HEK293T (cell line): ENCODE measurements at places on chromosomes 2 and 18.

DNA sequence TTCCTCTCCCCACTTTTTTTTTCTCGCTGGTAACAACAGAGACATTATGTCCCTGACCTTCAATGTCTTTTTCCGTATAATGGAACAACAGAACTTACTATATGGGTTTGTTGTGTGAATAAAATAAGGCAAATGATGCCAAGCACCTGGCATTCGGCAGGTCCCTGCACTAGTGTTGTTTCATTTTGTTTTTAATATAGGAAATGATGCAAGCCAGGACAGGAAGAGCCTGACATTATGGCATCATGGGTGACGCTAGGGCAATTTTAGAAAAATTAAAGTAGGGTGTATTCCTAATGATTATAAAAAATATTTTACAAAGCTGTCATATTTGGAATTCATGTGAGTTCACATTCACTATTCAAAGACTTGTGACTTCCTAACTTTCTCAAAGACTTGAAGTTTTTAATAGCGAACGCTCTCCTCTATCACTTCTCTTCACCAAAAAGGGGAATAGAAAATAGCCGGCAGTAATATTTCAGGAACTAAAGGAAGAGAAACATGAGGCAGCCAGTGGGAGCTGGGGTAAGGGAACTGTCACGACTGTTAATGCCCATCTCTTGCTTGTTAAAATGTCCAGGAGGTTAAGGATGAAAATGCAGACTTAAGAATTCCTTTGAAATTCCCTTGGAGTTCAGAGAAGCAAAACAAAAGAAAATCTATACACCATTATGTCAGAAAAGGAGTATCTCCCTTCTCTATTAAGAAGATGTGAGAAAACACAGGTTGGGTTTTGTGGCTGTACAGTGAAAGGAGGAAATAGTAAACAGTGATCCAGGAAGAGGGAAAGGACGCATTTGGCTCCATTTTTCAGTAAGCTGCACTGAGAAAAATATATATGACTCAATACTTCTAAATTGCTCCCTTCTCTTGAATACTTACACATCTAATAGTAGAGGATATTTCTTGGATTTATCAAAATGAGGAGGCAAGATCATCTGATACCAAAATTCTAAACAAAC is 60.2 kb downstream of the DPP4 start:
- DNase-seq, result no peak

- no peak for DNase-seq
Measured at GRCh38 chr18:40957533-40958070, 997.4 kb upstream of the PIK3C3 start.

DNA sequence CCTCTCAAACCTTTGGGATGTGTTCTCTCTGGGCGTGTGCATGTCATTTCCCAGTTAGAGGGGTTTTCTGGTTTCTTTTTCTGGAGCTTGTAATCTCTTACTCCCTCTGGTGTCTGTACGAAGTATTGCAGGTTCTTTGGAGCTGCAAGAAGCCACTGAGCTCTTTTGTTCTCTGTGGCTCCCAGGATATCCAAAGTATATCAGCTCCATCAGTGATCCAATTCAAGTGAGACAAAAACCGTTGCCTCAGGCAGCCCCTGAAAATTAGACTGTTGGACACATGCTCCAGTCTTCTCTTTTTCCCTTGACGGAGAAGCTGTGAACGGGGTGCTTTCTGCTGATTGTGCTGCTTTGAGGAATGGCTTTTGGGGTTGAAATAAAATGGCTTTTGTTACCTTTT is 59.0 kb upstream of the LDLRAD4 start:
- peak; percentile 51 for DNase-seq

- no peak for DNase-seq
Measured at GRCh38 chr18:37965572-37965970, 400.0 kb upstream of the CELF4 start.

DNA sequence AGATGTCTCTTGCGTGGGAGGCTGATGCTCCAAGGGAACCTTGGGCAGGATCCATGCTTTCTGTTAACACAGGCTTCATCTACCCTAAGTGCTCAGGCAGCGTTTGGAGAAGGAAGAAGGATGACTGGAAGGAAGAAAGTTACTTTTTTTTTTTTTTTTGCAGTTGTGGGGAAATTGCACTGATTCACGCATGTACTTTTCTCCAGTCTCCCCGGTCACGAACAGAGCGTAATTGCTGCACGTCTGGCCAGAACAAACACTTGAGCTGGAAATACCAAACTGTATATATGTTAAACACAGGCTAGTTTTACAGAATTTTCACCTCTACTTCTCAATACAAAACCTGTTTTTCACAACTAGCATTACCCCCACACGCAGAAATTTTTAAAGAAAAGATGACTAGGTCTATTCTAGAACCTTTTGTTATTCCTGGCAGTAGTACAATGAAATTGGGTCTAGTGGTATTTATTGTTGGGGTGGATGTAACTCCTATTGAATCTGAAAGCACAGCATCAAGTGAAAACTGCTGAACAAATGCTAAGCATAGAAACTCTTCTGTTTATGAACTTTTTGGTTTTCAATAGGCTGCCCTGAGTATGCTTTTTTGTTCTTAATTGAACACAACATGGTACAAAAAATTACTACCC is 9.3 kb upstream of the SCYGR5 start:
- DNase-seq, result no peak

GRCh38 chr2:138112536-138112935 is 148.3 kb downstream of the HNMT start:
- DNase-seq, result no peak

DNA sequence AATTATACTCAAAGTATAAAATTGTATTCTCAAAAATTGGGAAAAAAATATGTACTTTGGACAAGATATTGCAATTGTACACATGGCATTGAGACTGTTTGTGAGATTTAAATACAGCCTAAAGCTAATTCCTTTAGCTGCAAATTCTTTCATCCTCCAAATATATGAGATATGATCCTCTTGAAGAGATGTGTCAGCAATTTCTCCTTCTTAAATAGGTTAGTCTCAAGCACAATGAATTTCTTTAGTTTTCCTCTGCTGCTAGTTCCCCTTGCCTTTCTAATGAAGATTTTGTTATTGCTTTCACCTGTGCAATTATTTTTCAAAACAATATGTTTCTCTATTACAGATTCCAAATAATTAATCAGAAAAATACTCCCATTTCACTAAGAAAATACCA is 153.4 kb upstream of the GULP1 start:
- DNase-seq, result no peak

DNA sequence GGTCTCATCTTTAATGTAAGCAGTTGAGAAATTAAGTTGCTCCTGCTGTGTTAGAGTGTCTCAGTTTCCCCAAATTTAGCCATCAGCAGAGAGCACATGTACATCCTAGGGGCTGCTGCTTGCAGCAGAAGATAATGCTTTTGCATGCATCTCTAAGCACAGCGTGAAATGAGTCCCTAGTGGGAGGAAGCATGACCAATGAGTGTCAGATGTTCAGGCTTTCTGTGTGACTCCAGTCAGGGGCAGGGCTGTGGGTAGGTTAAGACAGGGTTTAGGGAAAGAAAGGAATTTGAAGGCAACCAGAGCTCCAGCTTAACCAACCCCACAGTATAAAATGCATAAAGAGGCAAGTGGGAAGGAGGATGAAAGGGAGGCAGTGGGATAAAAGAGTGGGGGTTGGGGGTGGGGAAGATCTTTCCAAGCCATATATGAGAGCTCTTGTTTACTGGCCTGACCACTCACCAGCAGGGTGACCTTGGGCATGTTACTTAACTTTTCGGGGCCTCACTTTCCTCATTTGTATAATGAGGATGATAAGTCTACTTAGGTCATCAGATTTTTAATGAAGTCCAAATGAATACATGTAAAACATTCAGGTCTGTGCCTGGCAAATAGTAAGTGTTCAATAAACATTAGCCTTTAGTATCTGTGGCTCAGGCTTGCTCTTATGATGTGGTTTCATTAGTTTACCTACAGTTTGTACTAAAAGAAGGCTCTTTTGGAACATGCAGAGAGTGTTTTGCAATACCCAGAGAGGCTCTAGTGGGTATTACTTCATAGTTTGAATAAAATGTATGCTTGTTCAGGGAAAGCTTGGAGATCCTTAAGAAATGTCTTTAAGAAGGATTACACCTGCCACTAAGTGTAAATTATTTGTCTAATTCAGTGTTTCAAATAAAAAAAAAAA is 42.7 kb upstream of the PELI1 start:
- DNase-seq, result no peak

GRCh38 chr18:949724-950631 is 45.3 kb downstream of the ADCYAP1 start:
- DNase-seq, result no peak

GRCh38 chr18:78701771-78702396 is 277.7 kb upstream of the SALL3 start:
- DNase-seq, result no peak

- no peak for DNase-seq
Measured at GRCh38 chr2:232842689-232843088, 27.4 kb upstream of the SNORC start.

DNA sequence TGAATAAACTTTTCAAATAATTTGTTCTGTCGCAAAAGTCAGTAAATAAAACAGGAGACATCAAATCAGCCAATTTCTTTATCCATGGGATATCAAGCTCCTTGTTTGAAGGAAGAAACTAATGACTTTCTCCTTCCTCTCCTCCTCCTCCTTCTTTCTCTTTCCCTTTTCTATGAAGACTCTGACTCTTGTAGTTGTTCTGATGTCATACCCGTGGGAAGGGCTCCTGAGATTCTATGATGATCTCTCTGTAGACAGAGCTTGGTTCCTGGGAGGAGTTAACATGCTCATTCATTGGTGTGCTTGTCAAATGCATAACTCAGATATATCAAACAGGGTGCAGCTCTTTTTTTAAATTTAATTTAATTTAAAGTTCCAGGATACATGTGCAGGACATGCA is 118.7 kb upstream of the KCTD1 start:
- DNase-seq, result no peak

GRCh38 chr2:187580462-187581124 is 26.4 kb upstream of the TFPI start:
- peak; percentile 22 for DNase-seq

DNA sequence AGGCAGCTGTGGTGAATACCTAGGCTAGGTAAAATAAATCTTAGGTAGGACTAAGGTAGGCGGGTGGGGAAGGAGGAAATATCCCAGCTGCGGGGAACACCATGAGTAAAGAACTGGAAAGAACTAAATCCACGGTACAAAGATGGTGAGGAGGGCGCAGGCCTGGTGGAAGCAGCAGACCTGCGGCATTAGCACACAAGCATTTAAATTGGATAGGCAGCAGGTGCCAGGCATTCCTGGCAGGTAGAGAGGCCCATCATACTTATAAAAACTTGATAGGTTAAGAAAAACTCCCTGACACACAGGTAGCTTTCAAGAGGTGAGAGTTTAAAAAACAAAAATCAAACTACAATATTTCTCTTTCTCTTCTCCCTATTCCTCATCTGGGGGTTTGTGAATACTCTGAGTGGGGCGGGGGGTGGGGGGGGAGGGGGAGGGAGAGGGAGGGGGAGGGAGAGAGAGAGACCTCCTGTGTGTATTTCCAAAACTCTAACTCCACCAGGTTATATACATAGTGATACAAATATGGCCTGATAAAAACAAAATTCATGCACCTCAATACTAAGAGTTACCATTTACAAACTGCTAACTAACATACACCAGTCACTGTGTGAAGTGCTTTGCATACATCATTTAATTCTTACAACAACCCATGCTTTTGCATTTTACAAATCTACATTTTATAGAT is 13.5 kb downstream of the AAK1 start:
- DNase-seq, result no peak

DNA sequence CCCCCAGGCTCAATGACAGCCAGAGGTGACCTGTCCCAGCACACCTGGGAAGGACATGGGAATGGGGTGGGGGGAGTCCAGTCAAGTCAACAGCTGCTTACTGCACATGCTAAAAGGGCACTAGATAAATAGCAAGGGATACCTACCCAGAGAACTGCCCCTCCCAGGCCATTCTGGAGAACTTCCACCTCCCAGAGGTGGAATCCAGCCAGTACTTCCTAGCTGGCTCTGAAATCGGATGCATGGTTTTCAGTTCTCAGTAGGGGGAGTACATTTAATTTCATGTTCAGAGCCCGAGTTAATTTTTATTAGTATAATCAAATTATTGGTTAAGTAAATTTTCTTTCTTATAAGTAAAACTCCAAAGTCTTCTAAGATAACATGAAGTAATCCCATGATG is 28.9 kb upstream of the ITGA6 start:
- DNase-seq, result no peak

- no peak for DNase-seq
Measured at GRCh38 chr18:12944709-12945108, 3.1 kb upstream of the SEH1L start.

- DNase-seq, result no peak
Measured at GRCh38 chr2:58497168-58497567, 256.0 kb upstream of the FANCL start.

DNA sequence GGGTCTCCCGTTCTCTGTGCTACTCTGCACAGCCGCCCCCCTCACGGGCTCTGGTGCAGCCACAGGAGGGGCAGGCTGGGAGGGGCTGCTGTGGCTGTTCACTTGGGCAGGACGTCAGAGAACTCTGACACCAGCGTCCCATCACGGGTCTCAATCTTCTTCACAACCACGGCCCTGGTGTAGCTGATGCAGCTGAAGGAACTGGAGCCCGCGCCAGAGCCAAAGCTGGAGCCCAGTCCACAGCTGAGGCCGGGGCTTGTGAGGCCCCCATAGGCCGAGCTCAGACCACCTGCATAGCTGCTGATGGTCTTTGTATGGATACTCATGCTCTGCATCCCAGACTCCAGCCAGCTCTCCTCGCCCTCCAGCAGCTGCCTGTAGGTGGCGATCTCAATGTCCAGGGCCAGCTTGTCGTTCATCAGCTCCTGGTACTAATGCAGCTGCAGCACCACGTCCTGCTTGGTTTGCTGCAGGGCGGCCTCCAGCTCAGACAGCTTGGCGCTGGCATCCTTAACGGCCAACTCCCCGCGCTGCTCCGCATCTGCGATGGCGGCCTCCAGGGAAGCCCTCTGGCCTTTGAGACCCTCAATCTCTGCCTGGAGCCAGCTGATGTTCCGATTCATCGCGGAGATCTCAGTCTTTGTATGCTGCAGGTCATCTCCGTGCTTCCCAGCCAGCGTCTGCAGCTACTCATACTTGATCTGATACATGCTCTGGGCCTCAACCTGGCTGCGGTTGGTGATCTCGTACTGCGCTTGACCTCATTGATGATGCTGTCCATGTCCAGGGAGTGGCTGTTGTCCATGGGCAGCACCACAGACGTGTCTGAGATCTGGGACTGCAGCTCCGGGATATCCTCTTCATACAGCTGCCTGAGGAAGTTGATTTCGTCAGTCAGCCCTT is 7.4 kb upstream of the DUSP19 start:
- peak; percentile 43 for DNase-seq

GRCh38 chr2:38095996-38096861 is 20.3 kb upstream of the CYP1B1 start:
- DNase-seq, result peak; percentile 66

GRCh38 chr2:1141079-1141478 is 190.4 kb downstream of the SNTG2 start:
- DNase-seq, result no peak
